Activated naive CD4-positive, alpha-beta T cell (primary cell): ENCODE measurements at places on chromosomes 3 and 15.

DNA sequence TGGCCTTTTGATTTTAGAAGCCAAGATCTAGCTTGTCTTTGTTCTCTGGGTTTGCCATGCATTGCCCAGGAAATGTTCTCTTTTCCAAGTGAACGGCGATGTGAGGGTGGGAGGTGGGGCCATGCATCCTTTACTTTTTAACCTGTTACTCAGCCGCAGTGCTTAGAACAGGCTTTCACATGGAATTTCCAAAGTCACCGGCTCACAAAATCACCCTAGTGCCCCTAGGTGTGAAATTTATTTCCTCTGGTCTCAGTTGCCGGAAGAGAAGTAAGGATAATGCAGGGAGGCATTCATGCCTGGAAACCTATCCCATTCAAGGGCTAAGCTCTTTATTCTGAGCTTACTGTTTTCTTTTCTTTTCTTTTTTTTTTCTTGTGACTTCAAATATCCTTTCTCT, 93.2 kb downstream of the CACNA2D3 start:
- no peak for DNase-seq

GRCh38 chr15:74709011-74709410, 13.2 kb upstream of the EDC3 start:
- DNase-seq, result no peak

GRCh38 chr3:119918992-119919933, 137.4 kb downstream of the NR1I2 start:
- no peak for DNase-seq

GRCh38 chr3:8328967-8329366, 172.7 kb upstream of the LMCD1 start:
- no peak for DNase-seq

GRCh38 chr3:14329116-14329830, 73.1 kb upstream of the SLC6A6 start:
- no peak for DNase-seq

DNA sequence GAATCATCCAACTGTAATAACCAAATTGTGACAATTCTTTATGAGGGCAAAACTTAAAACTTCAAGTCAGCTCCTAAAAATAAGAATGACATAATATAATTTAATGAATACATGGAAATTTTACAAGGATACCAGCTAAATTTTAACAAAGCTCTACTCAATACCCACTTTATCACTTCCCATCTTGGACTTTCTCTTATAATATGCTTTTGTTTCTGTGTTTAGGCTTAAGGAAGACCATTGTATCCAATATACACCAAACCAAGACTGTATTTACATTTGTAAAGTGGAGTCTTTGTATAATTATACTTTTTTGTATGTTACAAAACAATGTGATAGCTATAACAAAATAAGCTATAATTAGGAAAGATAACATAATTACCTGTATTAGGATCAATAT, 16.8 kb downstream of the ATP13A3 start:
- DNase-seq, result no peak

DNA sequence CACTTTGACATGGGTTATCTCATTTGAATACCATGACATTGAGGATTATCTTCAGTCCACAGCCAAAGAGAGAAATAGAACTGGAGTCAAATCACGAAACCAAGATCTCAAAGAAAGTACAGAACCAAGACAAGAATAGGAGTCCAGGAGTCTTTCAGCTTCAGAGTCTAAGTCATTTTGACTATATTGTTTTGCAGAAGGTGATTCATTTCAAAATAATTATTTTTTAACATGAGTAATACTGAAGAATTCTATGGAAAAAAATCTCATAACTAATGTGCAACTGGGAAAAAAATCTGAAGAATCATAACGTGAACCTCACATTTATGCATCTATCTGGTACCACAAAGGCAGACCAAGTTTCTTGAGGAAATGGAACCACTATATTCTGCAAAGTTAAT, 60.3 kb downstream of the UBE3A start:
- no peak for DNase-seq
